Activated T-cell treated with anti-CD3 and anti-CD28 coated beads, Interleukin-2, amount 50 U/mL, for 72 hours (primary cell): ENCODE measurements at places on chromosomes 5 and 9. TPM values are rescaled to one million over a fixed set of nuclear protein-coding genes. Genes with fewer than 3 reads are reported as not detected.
A peak's percentile ranks its signal among the peaks of the same experiment; 100 is the strongest.

- H3K4me3 ChIP-seq, result no peak overlapping the region
- no peaks in the 10 kb centered on the region for H3K4me1 ChIP-seq
- peaks cover 2% of the 10 kb centered on the region for H3K36me3 ChIP-seq
- H3K27ac ChIP-seq, result peak overlapping the region; percentile 52
- H3K27me3 ChIP-seq, result no peaks in the 10 kb centered on the region
Measured at GRCh38 chr9:32968101-32969011, 33.1 kb downstream of the APTX start.

DNA sequence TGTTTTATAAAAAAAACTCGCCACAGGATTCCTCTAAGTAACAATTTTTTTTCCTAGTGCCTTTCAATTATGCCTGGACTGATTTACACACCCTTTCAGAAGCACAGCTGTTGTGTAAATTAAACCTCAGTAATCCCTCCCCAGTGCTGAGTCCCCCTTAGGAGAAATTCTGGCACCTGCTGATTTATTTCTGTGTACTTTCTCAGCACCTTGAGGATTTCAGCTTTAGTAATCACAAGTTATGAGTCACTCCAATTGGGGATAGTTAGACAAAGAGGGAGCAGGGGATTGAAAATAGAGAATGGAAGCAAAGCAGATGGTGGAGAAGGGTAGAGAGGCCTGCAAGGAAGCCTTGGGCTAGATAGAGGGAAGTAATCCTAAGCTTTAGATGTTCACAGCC is 171.7 kb downstream of the TTLL11 start:
- no peak overlapping the region for H3K27ac ChIP-seq
- no peak overlapping the region for H3K4me3 ChIP-seq
- DNase-seq, result no peak
- H3K36me3 ChIP-seq, result no peaks in the 10 kb centered on the region

DNA sequence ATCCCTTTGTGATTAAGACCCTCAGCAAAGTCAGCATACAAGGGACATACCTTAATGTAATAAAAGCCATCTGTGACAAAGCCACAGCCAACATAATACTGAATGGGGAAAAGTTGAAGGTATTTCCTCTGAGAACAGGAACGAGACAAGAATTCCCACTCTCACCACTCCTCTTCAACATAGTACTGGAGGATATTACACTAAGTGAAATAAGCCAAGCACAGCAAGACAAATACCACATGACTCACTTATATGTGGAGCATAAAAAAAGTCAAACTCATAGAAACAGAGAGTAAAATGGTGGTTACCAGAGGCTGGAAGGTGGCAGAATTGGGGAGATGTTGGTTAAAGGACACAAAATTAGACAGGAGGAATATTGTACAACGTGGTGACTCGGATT is 118.1 kb upstream of the NFIL3 start:
- DNase-seq, result no peak
- peaks cover 31% of the 10 kb centered on the region for H3K27me3 ChIP-seq
- H3K36me3 ChIP-seq, result peaks cover 2% of the 10 kb centered on the region
- H3K27ac ChIP-seq, result no peak overlapping the region
- no peak overlapping the region for H3K4me3 ChIP-seq

GRCh38 chr5:88374391-88374790 is 105.7 kb upstream of the TMEM161B start:
- H3K27ac ChIP-seq, result no peak overlapping the region
- H3K36me3 ChIP-seq, result no peaks in the 10 kb centered on the region
- H3K27me3 ChIP-seq, result no peaks in the 10 kb centered on the region
- H3K4me3 ChIP-seq, result no peak overlapping the region
- H3K4me1 ChIP-seq, result no peaks in the 10 kb centered on the region

DNA sequence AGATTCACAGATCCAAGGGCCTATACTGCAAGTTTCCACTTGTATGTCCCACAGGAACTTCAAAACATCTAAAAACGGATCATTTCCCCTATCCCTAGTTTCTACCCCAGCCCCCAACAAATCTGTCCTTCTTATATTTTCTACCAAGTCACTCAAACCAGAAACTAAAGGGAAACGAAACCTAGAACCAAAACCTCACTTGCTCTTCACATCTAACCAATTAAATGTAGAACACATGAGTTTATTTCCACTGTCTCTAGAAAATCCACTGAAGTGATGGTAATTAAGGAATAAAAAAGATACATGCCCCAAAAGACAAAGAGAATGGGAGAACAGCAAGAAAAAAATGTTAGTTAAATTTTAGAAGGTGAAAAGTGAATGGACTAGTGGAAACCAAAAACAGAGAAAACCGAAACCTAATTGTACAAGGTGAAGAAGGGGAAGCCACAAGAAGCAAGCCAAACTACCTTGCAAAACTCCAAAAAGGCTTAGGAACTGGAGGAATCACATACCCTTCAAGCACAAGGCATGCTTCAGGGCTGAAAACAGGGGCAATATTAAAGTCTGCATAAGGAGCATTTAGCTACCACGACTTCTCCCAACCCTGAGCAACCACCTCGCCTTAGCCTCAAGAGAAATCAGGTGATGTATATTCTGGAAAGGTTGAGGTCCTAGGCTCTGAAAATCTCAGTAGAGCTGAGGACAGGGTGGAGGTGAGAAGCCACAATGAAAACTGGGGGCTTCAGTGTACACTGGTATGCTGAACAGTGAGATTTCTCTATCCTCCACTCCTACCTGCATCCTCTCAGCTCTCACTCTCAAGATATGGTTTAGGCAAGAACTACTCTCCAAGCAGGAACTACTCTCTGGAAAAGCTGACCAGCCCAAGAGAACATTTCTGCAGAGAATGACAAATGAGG is 11.1 kb downstream of the SMU1 start:
- H3K4me3 ChIP-seq, result no peak overlapping the region
- peak overlapping the region; percentile 36 for H3K27ac ChIP-seq
- no peaks in the 10 kb centered on the region for H3K27me3 ChIP-seq
- H3K36me3 ChIP-seq, result peaks cover 5% of the 10 kb centered on the region
- no peak for DNase-seq

DNA sequence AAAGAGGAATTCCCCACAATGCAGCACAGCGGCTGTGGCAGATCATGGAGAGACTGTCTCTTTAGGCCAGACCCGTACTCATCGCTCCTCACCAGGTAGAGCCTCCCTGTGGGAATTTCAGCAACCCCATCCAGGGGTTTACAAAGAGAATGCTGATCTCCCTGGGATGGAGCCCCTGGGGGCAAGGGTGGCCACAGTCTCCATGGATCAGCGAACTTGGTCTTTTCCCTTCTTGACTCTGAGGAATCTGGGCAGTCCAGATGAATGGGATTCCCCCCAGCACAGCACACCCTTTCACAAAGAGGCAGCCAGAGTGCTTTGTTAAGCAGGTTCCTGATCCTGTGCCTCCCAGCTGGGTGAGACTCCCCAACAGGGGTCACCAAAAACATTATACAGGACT is 108.7 kb upstream of the RGMB start:
- H3K36me3 ChIP-seq, result no peaks in the 10 kb centered on the region
- H3K4me1 ChIP-seq, result no peaks in the 10 kb centered on the region
- H3K27ac ChIP-seq, result no peak overlapping the region
- no peaks in the 10 kb centered on the region for H3K27me3 ChIP-seq

- peak; percentile 78 for DNase-seq
- no peak overlapping the region for H3K27ac ChIP-seq
- no peaks in the 10 kb centered on the region for H3K27me3 ChIP-seq
- H3K36me3 ChIP-seq, result peaks cover 6% of the 10 kb centered on the region
- H3K4me3 ChIP-seq, result peak overlapping the region; percentile 92
- peaks cover 53% of the 10 kb centered on the region for H3K4me1 ChIP-seq
Measured at GRCh38 chr9:136544548-136544963, 1.3 kb downstream of the NOTCH1 start.

GRCh38 chr5:171116719-171117118 is 192.3 kb upstream of the TLX3 start:
- H3K36me3 ChIP-seq, result no peaks in the 10 kb centered on the region
- H3K27ac ChIP-seq, result no peak overlapping the region
- no peaks in the 10 kb centered on the region for H3K4me1 ChIP-seq
- H3K4me3 ChIP-seq, result no peak overlapping the region

- H3K27ac ChIP-seq, result no peak overlapping the region
- H3K27me3 ChIP-seq, result no peaks in the 10 kb centered on the region
- peaks cover 30% of the 10 kb centered on the region for H3K4me1 ChIP-seq
Measured at GRCh38 chr5:95557841-95558240, 2.9 kb downstream of the ARSK start.

DNA sequence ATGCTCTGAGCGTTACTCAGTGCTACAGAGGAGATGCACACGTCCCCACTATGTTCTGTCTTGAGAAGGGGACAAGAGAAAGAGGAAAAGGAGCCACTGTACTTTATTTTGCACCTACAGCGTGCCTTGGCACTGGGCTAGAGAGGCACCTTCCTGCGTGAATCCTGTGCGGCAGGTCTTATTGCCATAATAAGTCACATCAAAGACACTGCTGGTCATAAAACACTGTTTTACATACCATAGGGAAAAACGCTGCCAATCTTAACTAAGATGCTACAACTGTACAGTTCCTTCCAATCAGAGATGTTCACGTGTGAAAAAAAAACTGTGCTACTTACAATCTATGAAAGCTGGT is 48.1 kb downstream of the NEURL1B start:
- H3K36me3 ChIP-seq, result no peaks in the 10 kb centered on the region
- H3K27me3 ChIP-seq, result peaks cover 16% of the 10 kb centered on the region
- no peak for DNase-seq
- H3K4me1 ChIP-seq, result peaks cover 25% of the 10 kb centered on the region
- no peak overlapping the region for H3K4me3 ChIP-seq

DNA sequence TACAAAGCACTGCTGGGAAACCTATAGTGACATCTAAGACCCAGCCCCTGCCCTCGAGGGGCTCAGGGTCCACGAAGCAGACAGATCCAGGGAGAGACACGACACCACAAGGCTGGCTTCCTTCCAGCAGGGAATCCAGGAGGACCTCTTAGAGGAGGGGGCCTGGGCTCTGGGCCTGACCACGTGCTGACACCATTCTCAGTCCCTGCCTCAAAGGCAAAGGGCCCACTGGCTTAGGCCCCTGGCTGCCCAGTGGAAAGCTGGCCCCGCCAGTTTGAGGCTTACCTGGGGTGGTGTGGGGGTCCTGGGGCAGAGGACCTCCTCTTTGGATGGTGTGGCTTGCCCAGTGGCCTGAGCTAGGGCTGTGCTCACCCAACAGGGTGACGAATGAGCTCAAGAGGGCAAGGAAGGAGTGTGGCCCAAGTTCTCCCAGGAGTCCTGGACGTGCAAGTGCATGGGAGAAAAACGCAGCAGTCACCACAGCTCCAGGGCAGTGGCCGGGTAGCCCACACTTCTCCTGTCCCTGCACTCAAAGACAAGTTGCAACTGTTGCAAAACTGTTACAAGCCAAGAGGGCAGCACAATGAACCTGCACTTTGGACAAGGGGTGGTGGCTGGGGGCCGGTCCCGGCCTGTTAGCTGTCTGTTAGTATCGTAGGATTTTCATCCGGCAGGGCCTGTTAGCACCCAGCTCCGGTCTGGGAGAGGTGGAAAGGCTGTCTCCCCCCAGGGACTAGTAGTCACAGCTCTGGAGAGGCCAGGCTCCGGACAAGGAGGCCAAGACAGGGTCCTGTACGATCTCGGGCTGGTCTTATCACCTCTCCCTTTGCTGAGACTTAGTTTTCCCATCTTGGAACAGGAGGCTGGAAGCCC is 1.5 kb upstream of the SARDH start:
- H3K36me3 ChIP-seq, result no peaks in the 10 kb centered on the region
- H3K4me3 ChIP-seq, result no peak overlapping the region
- DNase-seq, result no peak
- H3K27me3 ChIP-seq, result no peaks in the 10 kb centered on the region
- H3K4me1 ChIP-seq, result peaks cover 3% of the 10 kb centered on the region
- no peak overlapping the region for H3K27ac ChIP-seq

GRCh38 chr9:23669776-23670175 is 156.3 kb downstream of the ELAVL2 start:
- H3K4me1 ChIP-seq, result no peaks in the 10 kb centered on the region
- no peak for DNase-seq
- H3K36me3 ChIP-seq, result no peaks in the 10 kb centered on the region
- H3K27me3 ChIP-seq, result no peaks in the 10 kb centered on the region
- H3K27ac ChIP-seq, result no peak overlapping the region
- H3K4me3 ChIP-seq, result no peak overlapping the region

GRCh38 chr5:155885199-155885598 is 441.8 kb upstream of the SGCD start:
- H3K4me1 ChIP-seq, result no peaks in the 10 kb centered on the region
- peaks cover 1% of the 10 kb centered on the region for H3K27me3 ChIP-seq
- no peak for DNase-seq

DNA sequence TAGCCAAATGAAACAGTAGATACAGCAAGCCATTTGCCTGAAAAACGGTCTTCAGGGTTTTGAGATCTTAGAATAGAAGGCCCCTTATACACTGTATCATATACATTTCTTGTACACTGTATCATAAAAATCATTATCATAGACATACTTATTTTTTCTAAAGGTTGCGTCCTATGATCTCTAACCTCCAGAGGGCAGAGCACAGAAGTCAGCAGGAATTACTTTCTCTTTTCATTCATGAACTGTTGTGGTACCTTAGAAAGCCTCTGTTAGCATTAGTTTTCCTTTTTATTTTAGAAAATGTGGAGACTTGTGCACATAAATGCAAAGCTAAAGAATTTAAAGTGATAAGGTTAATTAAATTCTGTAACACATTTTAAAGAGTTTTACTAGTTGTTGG is 115.4 kb downstream of the OXCT1 start:
- H3K27ac ChIP-seq, result no peak overlapping the region
- DNase-seq, result no peak
- H3K4me3 ChIP-seq, result no peak overlapping the region
- H3K27me3 ChIP-seq, result no peaks in the 10 kb centered on the region

- peaks cover 16% of the 10 kb centered on the region for H3K4me1 ChIP-seq
- H3K4me3 ChIP-seq, result peak within 1 kb of the TSS; percentile 63
- no peak within 1 kb of the TSS for H3K27ac ChIP-seq
- peak; percentile 69 for DNase-seq
- no peaks in the 10 kb centered on the region for H3K27me3 ChIP-seq
- H3K36me3 ChIP-seq, result no peaks in the 10 kb centered on the region
Measured at GRCh38 chr9:21031091-21031807, at the start of gene HACD4. HACD4 (minus strand) TSS chr9:21031640; CDS start chr9:21031590, 50 bp downstream.

- no peaks in the 10 kb centered on the region for H3K36me3 ChIP-seq
- H3K27ac ChIP-seq, result no peak overlapping the region
- no peak for DNase-seq
- no peak overlapping the region for H3K4me3 ChIP-seq
Measured at GRCh38 chr5:56183506-56183905, 49.6 kb downstream of the ANKRD55 start.

DNA sequence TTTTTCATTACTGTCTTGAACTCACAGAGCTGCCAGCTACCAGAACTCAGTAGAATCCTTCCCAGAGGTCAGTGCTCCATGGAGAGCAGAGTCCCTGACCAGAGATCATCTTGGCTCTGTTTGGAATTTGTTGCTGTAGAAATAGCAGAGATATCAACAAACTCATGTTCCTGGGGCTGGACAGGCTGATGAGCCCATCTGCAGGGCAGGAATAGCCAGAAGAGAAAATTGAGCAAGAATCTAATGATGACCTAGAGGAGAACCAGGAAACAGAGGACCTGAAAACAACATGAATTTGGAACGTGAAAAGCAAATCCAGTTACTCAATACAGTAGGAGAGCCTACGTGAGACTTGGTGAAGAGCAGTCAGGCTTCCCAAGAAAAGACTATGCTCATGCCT is 437.8 kb downstream of the PLK2 start:
- H3K4me1 ChIP-seq, result no peaks in the 10 kb centered on the region
- H3K27ac ChIP-seq, result no peak overlapping the region
- no peaks in the 10 kb centered on the region for H3K27me3 ChIP-seq
- no peaks in the 10 kb centered on the region for H3K36me3 ChIP-seq
- DNase-seq, result no peak

GRCh38 chr5:124289641-124290311 is 456.7 kb downstream of the ZNF608 start:
- no peak overlapping the region for H3K4me3 ChIP-seq
- DNase-seq, result no peak
- no peaks in the 10 kb centered on the region for H3K27me3 ChIP-seq
- H3K27ac ChIP-seq, result no peak overlapping the region
- no peaks in the 10 kb centered on the region for H3K36me3 ChIP-seq

DDX4 gene
- 1.0 TPM for total RNA-seq

TOPORS gene
- total RNA-seq, result 13.8 TPM

PCDHB16 gene
- not detected for total RNA-seq

LRRC70 gene
- total RNA-seq, result 1.5 TPM

GPR150 gene
- 1.7 TPM for total RNA-seq

SLC6A7 gene
- total RNA-seq, result not detected
